ENCODE measurements at places on chromosomes 11 and 22.
A peak's percentile ranks its signal among the peaks of the same experiment; 100 is the strongest.

DNA sequence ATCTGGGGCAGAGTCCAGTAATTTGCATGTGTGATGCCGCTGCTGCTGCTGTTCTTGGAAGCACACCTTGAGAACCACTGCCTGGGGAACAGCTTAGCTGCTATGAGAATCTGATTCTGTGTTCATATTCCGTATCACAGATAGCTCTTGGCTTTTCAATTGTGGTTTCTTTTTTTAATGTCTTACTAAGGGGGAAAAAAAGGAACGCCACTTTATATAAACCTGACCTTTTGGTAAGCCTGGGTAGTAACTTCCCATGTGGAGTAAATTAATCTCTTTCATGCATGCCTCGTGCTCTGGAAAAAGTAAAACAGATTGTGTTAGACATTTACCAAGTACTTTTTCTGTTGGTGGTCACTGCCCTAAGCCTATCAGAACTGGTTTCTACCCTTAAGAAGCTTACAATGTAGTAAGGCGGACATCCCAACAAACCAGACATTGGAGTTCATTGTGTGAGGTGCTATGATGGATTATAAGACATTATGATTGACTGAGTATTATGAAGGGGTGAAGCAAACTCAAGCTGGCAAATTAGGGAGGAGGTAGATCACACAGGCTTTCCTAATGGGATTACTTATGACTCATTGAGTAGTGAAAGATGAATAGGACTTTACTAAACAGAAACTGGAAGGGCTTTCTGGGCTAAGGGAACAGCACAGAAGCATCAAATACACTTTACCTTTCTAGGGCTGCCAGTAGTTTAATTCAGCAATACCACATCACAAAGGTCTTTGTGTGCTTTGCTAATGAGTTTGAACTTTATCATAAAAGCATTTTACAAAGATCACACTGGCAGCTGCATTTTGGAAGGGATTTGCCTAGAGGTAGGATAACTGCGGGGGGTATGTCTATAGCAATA lies 64.7 kb downstream of the MAML2 start:
- peak; percentile 19 for DNase-seq

- peak; percentile 31 for DNase-seq
Observed at GRCh38 chr22:38088629-38089473, 4.9 kb upstream of the SLC16A8 start.

- no peak for DNase-seq
Observed at GRCh38 chr11:1853376-1854131, 670 bp downstream of the LSP1 start.

GRCh38 chr11:130523609-130524008 lies 75.2 kb downstream of the ADAMTS15 start:
- peak; percentile 85 for DNase-seq

- DNase-seq, result no peak
Observed at GRCh38 chr11:85960678-85961077, 105.5 kb downstream of the CCDC83 start.

GRCh38 chr22:27138471-27138870 lies 481.1 kb downstream of the MIAT start:
- no peak for DNase-seq

DNA sequence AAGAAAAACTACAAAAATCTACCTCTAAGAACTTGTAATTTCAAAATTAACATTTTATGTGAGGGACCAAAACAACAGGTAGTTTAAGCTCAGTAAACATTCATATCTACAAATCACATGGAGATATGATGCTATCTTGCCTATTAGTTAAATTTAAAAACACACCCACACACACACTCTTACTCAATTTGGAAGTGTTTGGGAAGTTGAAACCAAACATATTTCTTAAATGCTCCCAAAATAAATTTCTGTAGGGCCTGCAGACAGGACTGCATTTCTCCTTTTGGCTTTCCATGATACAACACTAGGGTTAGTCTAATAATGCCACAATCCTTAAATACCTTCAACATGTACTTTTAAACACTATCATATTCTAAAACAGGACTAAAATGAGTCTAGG lies 7.0 kb downstream of the PITPNB start:
- DNase-seq, result no peak

DNA sequence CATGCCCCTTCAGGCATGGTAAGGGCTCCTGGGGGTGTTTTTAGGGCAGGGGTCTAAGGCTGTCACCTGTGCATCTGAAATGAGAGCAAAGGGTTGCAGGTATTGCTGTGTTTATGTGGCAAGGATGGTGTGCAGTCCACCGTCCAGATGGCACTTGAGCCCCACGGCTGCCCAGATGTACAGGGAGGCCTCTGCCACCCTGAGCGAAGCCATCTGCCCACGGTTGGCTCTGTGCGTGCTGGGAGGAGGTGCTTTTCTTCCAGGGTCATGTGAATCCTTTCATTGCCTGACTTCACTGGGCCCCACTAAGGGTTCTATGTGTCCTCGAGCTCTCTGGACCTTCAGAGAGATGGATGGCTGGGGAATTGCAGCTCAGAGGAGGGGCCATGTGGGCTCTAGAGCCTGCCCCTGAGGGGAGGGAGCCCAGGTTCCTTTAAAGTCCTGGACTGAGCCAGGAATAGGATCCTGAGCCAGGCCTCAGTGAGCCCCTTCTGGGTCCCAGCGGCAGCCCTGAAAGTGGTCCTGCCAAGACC lies 89.9 kb downstream of the CTTN start:
- no peak for DNase-seq

- DNase-seq, result no peak
Observed at GRCh38 chr11:3954448-3955298, 99.2 kb downstream of the STIM1 start.
